ENCODE measurements at places on chromosomes 12 and 14.

- DNase-seq: no peak
Measured at GRCh38 chr14:39417014-39417413, 15.2 kb downstream of the FBXO33 start.

- no peak for DNase-seq
Measured at GRCh38 chr14:98173305-98173704, 1098.7 kb downstream of the BCL11B start.

- no peak for DNase-seq
Measured at GRCh38 chr14:96102081-96102856, 63.1 kb downstream of the C14orf132 start.

GRCh38 chr14:96121660-96122395, 82.7 kb downstream of the C14orf132 start:
- no peak for DNase-seq

- DNase-seq: no peak
Measured at GRCh38 chr12:42260518-42260917, 22.5 kb upstream of the YAF2 start.

DNA sequence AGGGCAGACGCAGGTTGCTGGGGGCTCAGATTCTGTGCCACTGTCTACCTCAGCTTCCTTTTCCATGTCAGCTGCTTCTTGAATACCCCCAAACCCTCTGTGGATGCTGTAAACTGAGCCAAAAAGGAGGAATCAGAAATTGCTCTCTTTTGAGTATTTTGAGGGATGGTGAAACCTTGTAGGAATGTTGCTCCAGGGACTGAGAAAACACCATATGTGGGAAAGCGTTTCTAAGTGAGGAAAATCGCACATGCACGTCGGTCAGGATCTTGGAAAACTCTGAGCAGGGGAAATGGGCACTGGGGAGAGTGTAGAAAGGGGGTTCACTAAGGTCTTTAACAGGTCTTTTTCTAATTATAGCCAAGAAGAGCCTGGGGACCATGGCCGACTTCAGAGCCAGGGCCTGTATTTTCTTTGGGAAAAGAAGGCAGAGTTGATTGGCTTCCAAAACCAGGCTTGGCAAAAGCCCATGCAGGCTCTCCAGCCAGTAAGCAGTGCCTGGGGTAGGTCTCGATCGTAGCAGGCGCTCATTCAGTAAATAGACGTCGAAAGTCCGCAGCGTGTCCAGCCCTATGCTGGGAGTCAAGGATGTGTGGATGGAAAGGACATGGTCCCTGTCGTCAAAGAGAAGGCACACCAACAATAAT, 58.0 kb downstream of the NTF3 start:
- DNase-seq: no peak

- DNase-seq: no peak
Measured at GRCh38 chr12:93750056-93750455, 72.9 kb downstream of the CRADD start.

DNA sequence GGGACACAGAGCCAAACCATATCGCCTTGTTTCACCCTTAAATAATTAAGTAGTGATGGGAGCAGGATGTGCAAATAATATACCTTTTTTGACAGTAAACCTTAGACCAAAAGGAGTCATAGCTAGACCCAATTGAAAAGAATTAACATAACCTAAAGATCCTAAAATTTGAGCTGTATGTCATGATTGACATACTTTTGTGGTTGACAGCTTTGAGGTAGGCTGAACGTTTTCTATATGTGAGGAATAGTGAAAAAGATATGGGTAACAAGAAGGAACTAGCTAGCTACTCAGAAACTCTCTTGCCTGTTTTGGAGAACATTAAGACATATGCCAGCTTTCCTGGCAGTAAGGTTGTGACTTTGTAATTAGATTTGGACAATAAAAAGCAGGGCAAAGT, 320.6 kb downstream of the KCNC2 start:
- no peak for DNase-seq

- DNase-seq: no peak
Measured at GRCh38 chr12:12533238-12533829, 29.3 kb downstream of the DUSP16 start.

DNA sequence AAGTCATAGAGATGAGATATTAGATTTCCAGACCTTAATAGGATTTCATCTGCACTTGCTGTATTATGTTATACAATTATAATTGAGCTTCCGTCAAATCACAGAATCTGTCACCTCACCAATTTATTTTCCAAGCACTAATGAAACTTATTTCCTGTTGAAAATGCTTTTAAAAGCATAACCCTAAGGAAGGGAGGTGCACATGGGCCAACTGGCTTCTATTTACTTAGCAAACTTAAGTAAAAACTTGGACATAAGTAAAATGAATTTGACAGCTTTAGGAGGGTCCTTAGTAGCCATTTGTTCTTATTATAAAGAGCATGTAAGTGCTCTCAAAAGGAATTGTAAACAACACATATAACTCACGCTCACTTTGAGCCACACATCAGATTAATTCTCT, 462.2 kb upstream of the TMPO start:
- DNase-seq: peak; percentile 58

DNA sequence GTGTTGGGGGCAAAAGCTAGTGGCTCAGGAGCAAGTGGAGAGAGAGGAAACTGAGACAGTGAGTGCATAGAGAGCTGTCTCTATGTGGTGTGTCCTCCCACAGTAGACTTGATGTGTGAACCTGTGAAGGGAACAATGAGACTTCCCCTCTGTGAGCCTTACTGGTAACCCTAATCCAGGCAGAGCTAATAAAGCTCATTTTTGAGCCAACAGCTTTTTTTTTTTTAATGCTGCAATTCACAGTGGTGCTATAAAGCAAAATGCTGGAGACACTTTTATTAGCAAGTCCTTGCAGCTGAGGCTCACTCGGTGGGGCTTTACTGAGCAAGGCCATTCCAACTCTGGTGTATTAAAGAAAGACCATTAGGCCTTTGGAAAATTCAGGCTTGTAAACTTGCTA, 26.9 kb downstream of the FBXW8 start:
- no peak for DNase-seq

DNA sequence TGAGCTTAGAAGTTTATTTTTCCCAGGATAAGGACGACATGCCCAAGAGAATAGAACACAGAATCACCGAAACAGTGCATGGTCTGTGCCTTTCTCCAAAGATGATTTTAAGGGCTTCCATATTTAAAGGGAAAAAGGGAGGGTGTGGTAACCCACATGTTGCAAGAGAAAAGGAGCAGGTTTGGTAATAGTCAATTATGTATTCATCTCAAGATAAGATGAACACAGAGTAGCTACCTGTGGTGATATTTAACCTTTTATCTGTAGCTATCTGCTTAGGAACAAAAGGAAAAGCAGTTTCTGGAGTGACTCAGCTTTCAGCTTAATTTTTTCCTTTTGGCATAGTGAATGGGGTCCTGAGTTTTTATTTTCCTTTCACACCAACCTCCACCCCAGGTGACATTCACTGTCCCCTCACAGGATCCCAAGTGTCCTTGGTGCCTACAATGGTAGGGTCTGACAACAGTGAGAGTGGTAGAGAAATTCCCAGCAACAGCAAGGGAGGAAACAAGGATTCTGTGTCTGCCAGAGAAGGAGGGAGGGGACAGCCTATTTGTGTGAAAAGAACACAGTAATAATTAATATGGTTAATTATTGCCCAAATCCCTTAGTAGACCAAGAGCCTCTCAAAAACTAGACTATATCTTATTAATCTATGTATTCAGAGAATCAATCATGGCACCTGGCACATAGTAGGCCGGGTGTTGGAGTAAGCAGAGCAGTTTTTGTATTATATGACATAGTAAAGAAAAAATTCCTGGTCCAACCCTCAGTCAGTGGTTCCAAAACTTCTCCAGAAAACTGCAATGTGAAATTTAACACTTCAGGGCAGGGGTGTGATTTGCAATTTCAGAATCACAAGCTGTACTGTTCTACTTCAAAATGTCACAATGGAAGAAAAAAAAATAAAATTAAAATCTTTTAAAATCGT, 154.5 kb downstream of the PHLDA1 start:
- no peak for DNase-seq

DNA sequence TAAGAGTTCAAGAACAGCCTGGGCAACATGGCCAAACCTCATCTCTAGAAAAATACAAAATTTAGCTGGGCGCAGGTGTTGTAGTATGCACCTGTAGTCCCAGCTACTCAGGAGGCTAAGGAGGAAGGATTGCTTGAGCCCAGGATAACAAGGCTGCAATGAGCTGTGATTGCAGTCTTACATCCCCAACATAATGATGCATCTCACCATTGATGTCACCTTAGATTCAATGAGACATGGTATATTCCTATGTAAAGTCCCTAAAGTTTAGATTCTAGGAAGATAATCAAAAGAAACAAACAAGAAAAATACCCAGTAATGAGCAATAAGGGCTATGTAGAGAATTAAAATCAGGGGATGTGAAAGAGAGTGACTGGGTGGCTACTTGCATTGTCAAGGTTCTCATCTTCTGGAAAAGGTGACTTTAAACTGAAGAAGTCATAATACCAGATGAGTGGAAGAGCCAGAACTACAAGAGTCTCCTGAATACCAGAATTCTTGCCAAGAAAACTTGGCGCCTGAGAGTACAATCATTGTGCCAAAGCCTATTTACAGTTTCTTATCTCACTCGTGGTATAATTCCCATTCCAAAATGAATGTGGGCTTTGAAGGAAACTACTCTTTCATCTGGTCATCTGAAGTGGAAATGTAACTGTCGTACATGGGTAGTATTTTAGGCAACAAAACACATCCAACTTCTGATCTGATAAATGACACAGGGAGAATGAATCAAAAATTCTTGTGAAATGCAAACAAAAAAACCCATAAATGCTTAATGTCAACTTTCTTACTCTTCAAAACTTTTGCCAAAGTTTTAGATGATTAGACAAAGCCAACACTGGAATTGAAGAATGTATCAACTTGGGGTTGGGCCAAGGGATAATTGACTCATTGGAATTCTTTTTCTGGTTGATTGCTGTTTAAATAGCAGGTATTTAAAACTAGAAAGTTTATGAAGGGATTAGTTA, 81.1 kb upstream of the ST8SIA1 start:
- DNase-seq: no peak

GRCh38 chr12:5742258-5742657, 202.8 kb downstream of the ANO2 start:
- DNase-seq: no peak

DNA sequence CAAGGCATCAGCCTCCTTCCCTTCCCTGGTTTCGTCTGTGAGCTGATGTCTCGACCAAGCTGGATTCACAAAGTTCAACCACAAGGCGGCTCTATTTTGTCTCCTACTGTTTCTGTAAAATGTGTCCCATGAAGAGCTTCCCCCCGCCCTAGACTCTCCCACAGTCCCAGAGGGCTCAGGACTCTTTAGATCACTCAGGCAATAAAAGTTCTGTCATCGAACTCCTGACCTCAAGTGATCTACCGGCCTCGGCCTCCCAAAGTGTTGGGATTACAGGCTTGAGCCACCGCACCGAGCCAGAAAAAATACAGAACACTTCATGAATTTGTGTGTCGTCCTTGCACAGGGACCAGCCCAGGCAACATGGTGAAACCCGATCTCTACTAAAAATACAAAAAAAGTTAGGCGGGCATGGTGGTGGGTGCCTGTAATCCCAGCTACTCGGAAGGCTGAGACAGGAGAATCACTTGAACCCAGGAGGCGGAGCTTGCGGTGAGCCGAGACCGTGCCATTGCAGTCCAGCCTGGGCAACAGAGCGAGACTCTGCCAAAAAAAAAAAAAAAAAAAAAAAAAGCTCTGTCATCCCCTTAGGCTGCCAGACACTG, 149.4 kb downstream of the BCL11B start:
- no peak for DNase-seq

GRCh38 chr14:100383727-100384158, 60.6 kb downstream of the SLC25A47 start:
- no peak for DNase-seq

DNA sequence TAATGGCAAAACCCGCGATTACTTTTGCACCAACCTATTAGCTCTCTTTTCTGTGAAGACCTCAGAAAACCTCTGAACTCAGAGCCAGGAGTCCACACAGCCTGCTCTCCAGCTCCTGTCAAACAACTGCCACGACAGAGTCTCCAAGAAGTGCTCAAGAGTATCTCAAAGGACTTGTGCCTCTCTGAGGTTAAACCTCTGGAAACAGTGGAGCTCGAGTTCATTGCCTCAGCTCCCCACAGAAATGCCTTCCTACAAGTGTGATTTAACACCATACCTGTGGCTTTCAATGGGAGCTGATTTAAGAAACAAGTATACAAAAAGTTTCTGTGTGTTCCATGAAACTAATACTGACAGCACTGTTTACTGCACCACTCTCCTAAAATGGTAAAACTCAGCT, 20.1 kb downstream of the ACTN1 start:
- DNase-seq: no peak

DNA sequence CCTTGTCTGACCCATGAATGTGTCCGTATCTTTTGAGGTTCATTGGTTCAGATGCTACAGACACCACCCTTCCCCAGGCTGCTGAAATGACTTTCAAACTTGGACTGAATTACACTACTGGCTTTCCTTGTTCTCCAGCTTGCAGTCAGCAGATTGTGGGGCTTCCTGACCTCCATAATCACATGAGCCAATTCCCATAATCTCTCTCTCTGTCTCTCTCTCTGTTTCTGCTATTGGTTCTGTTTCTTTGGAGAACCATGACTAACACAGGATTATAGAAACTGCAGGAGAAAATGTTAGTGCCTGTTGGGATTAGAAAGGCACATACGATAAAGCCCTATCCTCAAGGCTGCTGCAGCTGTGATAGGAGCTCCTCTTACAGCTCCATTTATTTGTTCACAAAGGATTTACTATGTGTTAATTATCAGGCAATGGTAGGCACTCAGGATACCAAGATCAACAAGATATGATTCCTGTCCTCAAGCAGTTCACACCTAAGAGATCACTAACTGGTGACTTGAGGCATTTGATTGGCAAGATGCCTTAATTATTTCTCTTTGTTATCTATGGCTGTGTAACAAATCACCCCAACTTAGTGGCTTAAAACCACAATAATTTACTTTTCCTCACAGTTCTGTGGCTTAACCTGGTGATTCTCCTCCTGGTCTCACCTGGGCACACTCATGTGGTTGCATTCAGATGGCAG, 10.2 kb upstream of the NYNRIN start:
- no peak for DNase-seq

DNA sequence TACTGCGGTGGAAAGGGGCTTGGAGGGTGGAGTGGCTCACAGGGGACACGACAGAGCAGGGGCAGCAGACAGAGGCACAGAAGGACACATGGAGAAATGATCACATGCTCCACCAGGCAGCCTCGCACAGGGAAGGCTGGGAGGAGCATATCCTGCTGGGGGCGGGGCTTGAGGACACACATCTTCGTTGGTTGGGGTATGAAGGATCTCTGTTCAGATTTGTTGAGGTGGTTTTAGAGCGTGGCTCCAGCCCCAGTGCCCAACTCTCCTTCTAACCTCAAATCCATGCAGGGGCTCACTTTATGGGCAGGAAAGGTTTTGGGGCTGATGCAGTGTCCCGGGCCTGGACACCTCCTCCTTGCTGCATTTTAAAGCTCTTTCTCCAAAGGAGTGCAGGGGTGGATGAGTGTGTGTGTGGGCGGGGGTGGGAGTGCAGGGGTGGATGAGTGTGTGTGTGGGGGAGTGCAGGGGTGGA, 733 bp upstream of the P3H3 start:
- peak; percentile 70 for DNase-seq

All from NCI-H1436 treated with DMSO at 0.1 percent for 48 hours (cell line).